HS-27A (cell line): ENCODE measurements at places on chromosomes 4 and X.

- DNase-seq = no peak
Observed at GRCh38 chr4:183971929-183972490, 66.9 kb downstream of the STOX2 start.

DNA sequence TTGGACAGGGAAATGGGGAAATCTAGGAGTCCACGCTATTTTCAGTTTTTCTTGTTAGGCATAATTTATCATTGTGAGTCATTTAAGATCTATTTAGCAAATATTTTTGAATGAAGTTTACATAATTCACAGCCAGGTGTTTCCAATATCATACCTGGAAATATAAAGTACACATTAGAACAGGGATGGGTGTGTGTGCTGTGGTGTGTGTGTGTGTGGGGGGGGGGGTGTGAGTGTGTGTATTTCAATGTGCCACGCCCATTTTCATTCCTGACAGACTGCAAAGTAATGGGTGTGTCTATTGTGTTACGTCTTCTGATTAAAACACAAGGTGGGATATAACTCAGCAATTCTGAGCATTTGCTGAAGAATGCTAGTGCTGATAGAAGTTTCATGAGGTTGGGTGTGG is 33.2 kb downstream of the ARHGAP10 start:
- no peak for DNase-seq

- no peak for DNase-seq
Observed at GRCh38 chrX:54248309-54248708, 65.3 kb upstream of the FAM120C start.

GRCh38 chr4:150217808-150218207 is 139.6 kb downstream of the DCLK2 start:
- DNase-seq = no peak
